CD4-positive, alpha-beta T cell treated with Interleukin-17A for 1 hour (primary cell): ENCODE measurements at places on chromosomes 5 and 9.

DNA sequence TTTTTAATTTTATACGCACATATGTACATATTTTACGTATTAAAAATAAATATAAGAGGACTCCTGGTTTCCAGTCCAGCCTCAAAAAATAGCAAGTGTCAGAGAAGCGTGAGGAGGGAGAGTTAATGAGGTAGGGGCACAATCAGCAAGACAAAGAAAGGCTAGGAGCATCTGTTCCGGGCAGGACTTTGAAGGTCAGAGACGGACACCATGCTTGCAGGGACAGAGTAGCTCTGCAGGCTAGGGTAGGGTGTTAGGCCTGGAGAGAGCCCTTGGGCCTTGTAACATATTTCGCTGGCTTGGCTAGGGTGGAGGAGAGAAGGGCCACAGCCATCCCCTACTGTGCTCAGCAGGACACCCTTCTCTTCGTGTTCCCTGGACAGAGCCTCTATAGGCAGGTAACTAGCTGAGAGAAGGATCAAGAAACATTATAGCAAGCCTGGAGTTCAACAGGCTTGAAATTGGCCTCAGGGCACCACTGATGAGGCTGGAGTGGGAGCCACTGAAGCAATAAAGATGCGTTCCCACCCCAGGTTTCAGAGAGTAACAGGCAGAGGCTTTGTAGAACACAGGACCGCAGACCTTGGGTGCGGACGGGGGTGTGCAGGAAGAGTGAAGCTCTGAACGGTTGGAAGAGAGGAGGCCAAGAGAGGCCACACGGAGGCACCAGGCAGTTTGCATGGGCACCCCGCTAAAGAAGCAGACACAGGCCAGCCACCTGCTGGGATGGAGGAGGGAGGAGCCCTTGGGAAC is 9.7 kb upstream of the IPPK start:
- no peak for DNase-seq

DNA sequence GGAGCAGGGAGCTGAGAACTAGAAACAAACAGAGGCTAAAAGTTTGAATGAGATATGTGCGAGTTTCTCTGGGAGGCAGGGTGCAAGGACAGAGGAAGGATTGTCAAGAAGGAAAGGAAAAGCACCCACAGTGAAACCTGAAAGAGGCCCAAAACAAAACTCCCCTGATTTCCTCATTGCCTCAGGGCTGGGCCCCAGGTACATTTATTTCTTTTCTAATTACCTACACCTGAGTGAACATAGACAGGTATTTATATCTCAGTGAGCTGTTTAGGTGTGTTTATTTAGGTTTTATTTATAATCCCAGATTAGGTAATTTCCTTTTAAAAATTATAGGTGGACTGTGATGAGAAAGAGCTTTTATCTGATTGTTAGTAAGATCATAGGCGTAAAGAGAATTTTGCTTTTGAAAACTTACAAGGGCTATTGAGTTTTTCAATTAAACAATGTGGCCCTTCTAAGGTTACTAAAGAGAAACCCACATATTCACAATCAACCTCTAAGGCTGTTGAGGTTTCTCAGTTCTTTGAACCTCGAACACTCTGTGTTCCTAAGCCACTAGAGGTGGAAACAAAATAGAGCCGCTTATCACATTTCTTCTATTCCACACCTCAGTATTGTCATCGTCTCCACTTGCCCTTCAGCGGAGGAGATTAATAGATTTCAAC is 344.8 kb downstream of the ZNF608 start:
- no peak for DNase-seq

- no peak for DNase-seq
Measured at GRCh38 chr5:95734187-95734586, 3.1 kb downstream of the RHOBTB3 start.

GRCh38 chr9:124390794-124391658 is 24.2 kb downstream of the PSMB7 start:
- DNase-seq, result no peak

DNA sequence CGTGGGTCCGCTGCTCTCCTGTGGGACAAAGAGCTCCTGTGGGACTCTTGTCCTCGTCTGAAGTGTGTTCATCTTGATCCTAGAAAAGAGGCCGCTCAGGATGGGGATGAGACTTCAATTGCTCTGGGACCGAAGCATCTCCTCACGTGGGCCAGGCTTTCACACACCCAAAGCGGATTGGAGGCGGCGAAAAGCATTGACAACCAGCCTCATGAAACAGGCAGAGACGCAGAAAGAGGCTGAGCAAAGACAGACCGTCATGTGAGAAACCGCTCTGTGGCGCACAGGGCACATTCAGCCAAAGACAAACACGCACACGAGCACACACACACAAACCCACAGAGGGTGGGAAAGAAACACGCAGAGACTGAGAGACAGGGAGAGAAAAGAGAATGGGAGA is 479.5 kb downstream of the SPATA31A7 start:
- DNase-seq, result no peak

DNA sequence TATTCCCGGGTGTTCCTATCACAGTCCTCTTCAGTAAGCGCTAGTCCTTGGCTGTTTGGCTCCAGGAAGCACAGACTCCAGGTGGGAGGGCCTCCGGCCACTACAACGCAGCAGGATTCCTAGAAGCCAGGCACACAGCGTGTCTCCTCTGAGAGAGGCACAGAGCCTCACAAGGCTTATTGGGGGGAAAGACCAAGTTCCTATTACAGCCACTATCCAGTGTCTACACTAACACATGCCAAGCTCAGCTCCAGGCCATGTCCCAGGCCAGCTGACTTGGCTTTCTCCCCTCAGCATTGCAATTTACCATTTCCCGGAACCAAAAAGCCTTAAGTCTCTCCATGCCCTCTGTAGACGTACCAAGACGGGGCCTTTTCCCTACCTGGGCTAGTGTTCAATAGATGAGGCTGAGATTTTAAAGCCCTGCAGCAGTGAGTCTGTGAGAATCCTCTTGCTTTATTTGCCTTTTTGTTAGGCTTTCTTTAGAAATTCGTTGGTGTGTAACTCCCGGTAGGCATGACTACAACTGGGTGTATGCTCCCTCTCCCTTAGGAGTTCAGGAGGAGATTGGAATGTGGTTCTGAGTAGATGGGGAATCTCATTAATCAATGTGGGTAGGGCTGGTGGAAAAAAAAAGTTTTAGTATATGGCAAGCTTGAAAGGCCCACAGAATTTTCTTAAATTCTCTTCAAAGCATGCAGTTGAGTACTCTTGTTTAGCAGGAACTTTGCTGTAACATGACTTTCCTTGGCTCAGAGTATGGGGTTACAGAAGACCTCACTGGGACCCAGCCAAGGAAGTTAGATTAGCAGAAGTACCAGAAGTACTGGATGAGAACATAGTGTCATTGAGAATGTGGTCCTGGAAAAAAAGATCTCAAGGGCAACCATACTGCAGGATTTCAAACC is 84.3 kb upstream of the SLC1A3 start:
- no peak for DNase-seq

- no peak for DNase-seq
Measured at GRCh38 chr9:114894206-114894605, 36.2 kb downstream of the TNFSF8 start.

DNA sequence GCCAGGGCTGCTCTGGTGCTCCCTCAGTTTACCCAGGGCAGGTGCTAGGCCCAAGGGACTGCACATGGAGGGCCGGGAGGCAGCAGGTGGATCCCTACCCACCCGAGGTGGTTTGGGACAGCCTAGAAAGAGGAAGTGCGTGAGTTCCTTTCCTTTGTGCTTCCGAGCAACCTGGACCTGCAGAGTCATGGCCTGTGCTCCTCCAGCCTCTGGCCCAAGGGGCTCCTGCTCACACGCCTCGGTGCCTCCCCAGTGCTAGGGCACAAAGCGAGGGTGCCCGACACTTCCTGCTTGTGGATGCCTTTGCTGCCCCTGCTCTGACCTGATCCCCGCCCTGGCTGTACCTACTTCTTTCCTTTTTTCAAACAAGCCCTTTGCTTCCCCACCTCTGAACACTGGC is 79.3 kb downstream of the RXRA start:
- no peak for DNase-seq

DNA sequence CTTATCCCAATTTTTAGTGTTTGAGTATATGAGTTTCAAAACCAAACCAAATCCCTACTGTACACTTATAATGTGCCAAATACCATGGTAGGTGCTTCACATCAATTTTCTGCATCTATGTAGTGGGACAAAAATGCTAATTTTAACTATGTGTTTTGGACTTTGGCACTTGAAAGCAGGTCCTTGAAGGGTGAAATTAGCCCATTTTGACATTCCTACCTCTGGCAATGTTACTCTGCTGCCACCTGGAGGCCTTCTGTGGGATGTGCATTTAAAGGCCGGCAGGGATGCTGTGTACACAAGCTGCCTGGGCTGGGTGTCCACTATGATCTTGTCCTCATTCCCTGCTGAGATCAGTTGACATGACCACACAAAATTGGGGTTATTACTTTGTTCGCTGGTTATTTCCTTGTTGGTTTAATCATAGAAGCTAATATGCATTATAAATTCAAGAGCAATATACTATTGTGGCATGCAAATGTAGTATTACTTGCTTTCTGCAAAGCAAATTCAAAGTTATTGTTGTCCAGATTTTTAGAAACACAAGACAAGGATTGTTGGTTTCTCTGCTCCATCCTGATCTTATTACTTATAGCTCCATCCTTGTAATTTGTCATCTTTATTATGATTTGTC is 166.8 kb downstream of the ARHGEF28 start:
- DNase-seq, result peak; percentile 71

DNA sequence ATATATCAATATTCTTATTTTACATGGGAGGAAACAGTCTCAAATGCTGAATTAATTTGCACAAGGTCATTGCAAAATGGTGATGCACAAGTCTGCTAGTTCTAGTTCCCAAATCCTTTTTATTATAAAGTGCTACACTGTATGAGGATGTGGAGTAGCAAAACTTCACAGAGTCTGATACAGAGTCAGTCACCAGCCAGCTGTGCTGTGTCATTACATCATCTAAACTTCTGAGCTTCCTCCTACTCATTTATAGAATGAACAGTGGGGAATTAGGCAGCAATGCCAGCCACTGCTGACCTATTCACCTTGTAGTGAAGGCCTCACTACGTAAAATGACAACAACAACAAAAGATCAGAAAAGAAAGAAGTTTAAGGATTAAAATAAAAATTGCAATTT is 357.8 kb downstream of the TMEM167A start:
- DNase-seq, result no peak

DNA sequence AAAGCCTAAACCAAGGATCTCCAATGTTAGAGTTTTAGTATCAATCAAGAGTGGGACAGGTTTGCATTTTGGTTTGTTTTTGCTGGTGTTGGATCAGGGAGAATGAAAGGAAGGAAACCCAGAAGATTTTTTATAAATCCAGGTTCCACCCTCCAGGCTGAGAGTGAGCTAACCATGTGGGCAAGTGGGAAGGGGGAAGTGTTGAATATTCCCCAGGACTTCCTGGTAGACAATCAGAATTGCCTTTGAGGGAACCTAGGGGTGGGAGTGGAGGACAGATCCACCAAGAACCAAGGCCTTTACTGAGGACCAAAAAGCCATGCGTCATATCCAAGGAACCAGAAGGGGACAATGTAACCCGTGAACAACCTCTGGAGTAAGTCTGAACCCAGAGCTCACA is 33.5 kb upstream of the PIK3R1 start:
- DNase-seq, result no peak

DNA sequence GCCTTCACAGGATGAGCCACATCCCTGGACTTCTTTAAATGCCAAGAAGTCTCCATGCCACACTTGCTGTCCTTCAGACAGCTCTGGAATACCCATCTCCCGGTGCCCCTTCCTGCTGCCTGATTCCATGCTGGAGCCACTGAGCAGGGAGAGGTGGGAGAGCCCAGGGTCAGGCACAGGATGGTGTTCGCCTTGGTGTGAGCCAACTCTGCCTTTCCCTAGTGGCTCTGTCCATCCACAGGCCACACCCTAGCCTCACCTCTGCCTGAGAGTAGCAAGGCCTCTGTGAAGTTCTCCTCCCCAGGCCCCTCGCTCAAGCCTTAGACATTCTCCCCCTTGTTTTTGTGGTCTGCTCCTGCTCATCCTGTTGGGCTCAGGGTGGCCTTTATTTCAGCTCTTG is 54.2 kb upstream of the ANGPTL2 start:
- DNase-seq, result no peak

GRCh38 chr5:145937432-145938250 is 1.3 kb downstream of the SH3RF2 start:
- DNase-seq, result peak; percentile 7

DNA sequence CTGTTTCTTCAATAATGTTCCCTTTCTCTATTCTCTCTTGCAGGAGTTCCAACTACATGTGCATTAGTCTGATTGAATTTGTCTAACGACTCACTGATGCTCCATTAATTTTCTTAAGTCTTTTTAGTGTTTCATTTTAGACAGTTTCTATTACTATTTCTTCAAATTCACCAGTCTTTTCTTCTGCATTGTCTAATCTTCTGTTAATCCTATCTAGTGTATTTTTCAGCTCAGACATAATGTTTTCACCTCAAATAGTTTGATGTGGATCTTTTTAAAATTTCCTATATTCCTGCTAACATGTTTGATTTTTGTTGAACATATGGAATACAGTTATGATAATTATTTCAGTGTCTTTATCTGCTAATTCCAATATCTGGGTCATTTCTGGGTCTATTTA is 21.7 kb upstream of the BICD2 start:
- no peak for DNase-seq

DNA sequence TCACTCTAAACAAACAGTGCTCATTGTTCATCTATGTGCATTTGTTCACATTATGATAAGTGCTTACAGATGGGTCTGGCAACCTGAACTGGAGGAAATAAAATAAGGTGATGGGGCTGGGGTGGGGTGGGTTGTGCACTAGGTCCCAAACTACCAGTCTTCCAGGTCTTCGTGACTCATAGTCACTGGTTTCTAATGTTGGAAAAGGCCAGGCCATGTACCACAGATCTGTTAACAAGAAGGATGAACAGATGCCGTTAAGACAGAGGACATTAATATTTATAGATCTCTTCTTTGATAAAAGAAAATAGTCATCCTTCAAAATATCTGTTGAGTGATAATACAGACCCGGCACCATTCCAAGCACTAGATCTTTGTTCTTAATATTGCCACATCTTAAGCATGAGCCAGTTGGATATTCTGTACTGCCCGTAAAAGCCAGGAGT is 71.4 kb upstream of the STARD4 start:
- DNase-seq, result no peak

DNA sequence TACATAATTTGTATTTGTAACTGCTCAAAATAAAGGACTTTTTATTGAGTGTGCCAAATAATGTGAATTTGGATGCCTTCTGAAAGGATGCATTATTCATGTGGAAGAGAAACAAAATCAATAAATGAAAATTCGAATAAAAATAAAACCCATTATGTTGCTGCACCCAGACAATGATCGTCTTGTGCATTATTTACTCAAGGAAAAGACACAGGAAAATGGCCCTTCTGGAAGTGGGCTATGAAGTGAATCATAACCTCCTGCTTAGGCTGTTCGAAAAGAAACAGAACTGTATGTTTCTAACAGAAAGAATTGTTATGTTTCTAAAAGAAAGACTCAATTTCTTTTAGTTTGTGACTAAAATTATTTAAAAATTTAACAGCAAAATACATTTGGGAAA is 168.9 kb upstream of the NFIB start:
- no peak for DNase-seq

DNA sequence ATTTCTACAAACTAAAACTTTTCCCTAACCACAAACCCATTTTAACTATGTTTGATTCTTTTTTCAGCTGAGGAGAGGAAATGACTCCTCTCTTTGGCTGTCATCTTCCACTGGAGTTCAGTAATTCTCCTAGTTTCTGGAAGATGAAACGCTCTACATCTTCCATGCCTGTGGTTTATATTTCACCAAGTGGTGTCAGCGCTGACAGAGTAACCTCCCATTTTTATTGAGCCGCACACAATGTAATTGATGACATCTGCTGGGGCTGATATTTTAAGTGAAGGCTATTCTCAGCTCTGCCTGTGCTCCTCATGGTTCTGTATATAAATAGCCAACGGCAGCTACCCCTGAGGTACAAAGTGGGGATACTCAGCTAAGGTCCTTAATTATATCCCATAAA is 234.6 kb downstream of the SPOCK1 start:
- no peak for DNase-seq
